ENCODE measurements at places on chromosomes 1 and 21. TPM values are rescaled to one million over a fixed set of nuclear protein-coding genes. Genes with fewer than 3 reads are reported as not detected.

DNA sequence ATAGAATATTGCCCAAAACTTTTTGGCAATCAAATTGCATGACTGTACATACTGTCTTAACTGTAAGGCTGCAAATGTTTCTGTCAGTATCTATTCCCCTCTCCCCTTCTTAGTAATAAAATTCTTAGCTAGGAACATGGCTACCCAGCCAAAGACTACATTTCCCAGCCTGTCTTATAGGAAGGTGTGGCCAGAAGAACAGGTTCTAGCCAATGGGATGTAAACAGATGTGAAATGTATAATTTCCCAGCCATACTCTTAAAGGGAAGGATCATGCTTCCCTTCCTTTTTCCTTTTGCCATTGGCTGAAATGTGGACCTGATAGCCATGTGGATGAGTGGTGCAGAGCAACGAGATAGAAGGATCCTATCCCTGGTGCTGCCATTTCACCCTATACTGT lies 7.0 kb upstream of the HIVEP3 start:
- no peak overlapping the region for H3K27ac ChIP-seq
- no peaks in the 10 kb centered on the region for H3K4me1 ChIP-seq
- H3K36me3 ChIP-seq = no peaks in the 10 kb centered on the region
- H3K27me3 ChIP-seq = no peaks in the 10 kb centered on the region
- H3K4me3 ChIP-seq = no peak overlapping the region

The OR6K3 gene
- total RNA-seq = not detected

DNA sequence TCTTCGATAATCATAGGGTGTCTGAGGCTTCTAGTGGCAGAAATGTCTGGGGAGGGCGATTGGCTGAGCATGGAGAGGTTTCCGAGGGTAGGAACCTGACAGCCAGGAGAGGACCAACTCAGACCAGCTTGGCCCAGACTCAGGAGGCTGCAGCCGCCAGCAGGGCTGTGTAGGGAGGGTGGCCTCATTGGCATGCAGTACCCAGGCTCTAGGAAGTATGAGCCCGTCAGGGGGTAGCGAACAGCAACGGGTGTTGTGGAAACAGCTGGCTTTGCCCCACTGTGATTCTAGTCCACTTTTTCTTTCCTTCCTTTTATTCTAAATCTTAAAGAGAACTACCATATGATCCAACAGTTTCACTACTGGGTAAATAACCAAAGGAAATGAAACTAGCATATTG lies 103.3 kb downstream of the DIRAS3 start:
- no peak overlapping the region for H3K27ac ChIP-seq
- H3K4me3 ChIP-seq = no peak overlapping the region
- no peaks in the 10 kb centered on the region for H3K27me3 ChIP-seq
- H3K4me1 ChIP-seq = no peaks in the 10 kb centered on the region
- no peak for DNase-seq

DNA sequence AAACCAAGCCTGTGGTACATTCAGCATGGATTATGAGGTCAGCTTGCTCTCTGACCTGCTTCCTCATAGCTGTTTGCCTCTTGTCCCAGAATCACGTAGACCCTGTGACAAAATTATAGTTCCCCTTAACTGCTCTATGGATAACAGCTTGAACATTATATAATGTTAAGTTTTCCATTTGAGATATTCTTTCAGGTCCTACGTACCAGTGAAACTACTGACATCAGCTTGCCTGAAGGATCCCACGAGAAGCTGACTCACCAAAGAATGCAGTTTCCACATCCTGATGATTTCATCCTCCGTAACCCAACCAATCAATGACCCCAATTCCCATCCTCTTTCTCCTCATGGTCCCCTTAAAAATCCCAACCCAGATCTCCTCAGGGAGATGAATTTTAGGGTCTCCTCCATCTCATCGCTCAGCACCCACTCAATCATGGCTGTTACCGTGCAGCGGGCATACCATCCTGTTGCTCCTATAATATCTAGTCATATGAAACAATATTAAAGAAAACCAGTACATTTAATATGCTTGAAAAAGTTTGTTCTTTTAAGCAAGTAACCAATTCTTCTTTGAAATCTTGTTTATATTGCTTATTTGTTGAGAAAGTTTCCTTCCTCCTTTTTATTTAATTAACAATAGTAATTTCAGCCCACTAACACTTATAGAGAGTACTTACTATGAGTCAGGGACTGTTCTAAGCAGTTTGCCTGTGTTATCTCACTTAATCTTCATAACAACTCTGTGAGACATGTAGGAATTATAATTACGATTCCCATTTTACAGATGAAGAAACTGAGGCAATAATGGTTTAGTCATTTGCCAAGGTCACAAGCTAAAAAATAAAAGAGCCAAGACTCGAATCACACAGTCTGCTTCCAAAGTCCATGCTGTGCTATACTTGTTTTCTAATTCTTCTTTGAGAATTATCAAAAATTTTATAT lies 27.4 kb downstream of the CHML start:
- no peaks in the 10 kb centered on the region for H3K27me3 ChIP-seq
- no peaks in the 10 kb centered on the region for H3K4me1 ChIP-seq
- no peak overlapping the region for H3K27ac ChIP-seq

The GSTM2 gene
- total RNA-seq = 315 TPM

The MCOLN2 gene
- total RNA-seq = 23.9 TPM

The RSPH1 gene
- total RNA-seq = not detected

All from natural killer cell (primary cell).